ENCODE measurements at places on chromosomes 7 and 10. TPM values are rescaled to one million over a fixed set of nuclear protein-coding genes. Genes with fewer than 3 reads are reported as not detected.

The FGF8 gene
- not detected for total RNA-seq

The AKR1C4 gene
- not detected for total RNA-seq

The C10orf105 gene
- total RNA-seq, result not detected

- DNase-seq, result no peak
These were observed 586.7 kb upstream of the GALNT17 start for GRCh38 chr7:70545214-70545613.

GRCh38 chr7:136741941-136742340, 126.5 kb upstream of the CHRM2 start:
- DNase-seq, result no peak

- DNase-seq, result no peak
These were observed 21.3 kb downstream of the KMT2E start for GRCh38 chr7:105035349-105035748.

- DNase-seq, result no peak
These were observed 138.6 kb downstream of the SORCS3 start for GRCh38 chr10:104779701-104780100.

DNA sequence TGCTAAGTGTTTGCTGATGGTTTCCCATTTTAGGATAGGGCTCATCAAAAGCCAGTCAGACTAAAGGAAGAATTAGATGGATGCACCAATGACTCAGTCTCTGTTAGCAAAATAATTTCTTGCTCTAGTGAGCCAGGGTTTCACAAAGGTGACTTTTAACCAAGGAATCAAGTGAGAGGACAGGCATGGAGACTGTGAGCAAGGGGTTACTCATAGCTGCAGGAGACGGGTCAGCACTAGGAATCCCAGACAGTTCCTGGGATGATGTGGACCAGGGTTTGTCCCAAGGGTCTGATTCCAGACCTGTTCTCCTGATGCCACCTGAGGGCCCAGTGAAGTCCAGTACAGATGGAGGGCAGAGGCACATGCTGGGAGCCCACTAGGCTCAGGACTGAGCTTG, 138.1 kb downstream of the NOC3L start:
- peak; percentile 70 for DNase-seq

The PTPRN2 gene
- 0.78 TPM for total RNA-seq

DNA sequence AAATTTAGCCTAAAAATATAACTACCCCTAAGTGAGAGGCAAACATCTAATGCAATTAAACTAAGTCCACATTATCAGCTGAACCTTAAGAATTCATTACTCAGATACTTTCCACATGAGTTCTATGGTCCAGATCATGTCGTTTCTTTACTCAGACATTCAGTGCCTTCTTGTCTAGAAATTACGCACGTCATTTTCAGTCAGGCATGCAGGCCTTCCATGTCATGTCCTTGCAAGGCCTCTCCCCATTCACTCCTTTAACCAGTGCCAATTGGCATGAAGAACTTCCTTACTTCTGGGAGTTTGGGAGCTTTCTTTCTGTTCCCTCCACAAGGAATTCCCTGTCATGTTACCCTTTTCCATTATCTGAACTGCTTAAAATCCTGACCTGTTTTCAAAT, 118.8 kb downstream of the NRP1 start:
- no peak for DNase-seq

DNA sequence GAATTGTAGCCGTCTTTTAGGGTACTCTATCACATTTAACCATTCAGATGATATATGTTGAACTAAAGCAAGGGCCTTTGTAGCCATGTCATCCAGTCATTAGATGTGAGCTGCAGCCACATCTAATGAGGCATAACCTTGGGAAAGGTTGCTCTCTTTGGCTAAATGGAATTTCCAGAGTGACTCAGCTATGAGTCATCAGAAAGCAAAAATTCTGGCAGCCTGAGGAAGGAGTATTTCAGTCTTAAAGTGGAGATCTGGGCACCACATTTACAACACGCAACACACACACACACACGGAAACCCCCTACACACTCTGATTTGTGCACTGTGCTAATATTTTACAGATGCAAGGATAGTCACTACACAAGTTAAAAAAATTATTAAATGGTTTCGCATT, 176.9 kb upstream of the ZWINT start:
- peak; percentile 95 for DNase-seq

- peak; percentile 94 for DNase-seq
These were observed 846 bp upstream of the ZNF775 start for GRCh38 chr7:150378115-150378852.

DNA sequence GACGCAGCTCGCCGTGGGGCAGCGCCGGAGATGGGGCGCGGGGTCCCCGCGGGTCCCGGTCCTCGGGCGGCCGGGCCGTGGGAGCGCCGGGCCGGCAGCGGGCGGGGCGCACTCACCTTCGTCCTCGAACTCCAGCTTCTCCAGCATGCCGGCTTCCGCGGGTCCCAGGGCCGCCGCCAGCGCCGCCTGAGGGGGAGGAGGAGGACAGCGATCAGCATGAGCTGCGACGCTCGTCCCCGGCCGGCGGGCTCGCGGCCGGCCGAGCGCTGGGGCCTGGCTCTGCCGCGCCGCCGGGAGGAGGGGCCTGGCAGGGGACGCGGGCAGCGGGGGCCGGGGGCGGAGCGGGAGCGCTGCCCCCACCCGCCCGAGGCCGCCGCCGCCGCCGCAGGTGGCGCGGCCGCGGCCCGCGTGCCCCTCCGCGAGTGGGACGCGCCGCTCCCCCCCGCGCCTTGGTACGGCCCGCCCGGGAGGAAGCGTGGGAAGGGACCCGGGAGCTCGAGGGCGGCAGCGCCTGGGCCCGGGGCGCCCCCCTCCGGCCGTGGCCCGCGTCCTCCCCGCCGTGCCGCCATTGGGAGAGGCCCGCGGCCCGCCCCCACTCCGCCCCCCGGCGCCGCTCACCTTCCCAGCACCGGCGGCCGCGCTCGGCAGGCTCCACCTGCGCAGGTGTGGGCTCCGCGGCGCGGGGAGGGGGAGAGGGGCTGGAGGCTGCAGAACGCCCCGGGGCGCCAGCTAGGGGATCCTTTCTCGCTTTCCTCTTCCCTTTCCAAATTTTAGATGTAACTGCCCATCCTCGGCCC, 112.5 kb upstream of the RHEB start:
- peak; percentile 69 for DNase-seq

The DGKB gene
- not detected for total RNA-seq

The FFAR4 gene
- not detected for total RNA-seq

The GPR26 gene
- total RNA-seq, result not detected

The OR2A12 gene
- not detected for total RNA-seq

- no peak for DNase-seq
These were observed 30.6 kb upstream of the GDI2 start for GRCh38 chr10:5843686-5844344.

The NUTM2A gene
- total RNA-seq, result 1.7 TPM

DNA sequence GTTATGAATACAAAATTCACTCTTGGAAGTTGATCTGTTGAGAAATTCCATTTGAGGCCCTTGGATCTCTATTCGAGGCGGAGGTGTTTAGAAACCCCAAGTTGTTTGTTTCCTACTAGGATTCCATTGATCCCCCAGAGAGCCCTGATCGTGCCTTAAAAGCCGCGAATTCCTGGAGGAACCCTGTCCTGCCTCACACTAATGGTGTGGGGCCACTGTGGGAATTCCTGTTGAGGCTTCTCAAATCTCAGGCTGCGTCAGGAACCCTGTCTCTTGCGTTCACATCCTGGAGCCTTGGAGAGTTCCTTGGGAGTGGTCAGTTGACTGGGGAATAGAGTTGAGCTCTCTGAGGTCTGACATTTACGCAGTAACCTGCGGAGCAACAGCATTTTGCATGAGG, 1.2 kb downstream of the CFAP69 start:
- no peak for DNase-seq

GRCh38 chr7:24245362-24245761, 38.6 kb upstream of the NPY start:
- DNase-seq, result no peak

DNA sequence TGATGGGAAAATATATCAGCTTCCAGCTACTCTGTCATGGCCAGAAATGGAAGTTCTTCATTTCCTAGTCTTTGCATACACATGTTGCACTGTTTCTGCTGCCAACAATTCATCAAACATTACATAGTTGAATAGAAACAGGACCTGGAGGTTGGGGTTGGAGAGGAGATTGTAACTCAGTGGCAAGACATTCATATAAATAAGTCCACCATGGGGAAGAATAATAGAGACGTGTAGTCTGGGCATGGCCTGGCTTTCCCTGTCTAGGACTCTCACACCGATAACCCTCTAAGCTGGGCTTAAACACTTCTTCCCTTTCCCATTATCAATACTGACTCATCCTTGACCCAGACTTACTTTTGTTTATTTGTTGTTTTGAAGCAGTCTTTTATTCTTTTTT, 155.7 kb downstream of the PLPP4 start:
- DNase-seq, result no peak

GRCh38 chr10:96585736-96586418, 935 bp downstream of the TM9SF3 start:
- peak; percentile 19 for DNase-seq

The ZNF239 gene
- 4.7 TPM for total RNA-seq

The PCDH15 gene
- not detected for total RNA-seq

DNA sequence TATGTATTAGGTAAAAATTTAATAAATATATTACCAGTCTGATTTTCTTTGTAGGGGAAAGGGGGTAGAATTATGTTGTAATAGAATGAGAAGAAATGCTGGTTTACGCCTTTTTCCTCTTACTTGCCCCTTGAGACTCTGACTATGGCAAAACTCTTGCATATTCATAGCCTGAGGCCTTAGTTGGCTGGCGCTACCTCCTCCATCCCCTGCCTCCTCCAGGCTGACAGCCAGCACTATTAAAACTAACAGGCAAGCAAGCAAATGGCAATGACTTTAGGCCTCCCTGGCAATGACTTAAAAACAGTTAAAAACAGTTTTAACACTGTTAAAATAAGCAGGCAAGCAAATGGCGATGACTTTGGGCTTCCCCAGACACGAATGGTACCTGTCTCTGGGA, 14.4 kb downstream of the PKD2L1 start:
- DNase-seq, result no peak

The DNTT gene
- 0.30 TPM for total RNA-seq

DNA sequence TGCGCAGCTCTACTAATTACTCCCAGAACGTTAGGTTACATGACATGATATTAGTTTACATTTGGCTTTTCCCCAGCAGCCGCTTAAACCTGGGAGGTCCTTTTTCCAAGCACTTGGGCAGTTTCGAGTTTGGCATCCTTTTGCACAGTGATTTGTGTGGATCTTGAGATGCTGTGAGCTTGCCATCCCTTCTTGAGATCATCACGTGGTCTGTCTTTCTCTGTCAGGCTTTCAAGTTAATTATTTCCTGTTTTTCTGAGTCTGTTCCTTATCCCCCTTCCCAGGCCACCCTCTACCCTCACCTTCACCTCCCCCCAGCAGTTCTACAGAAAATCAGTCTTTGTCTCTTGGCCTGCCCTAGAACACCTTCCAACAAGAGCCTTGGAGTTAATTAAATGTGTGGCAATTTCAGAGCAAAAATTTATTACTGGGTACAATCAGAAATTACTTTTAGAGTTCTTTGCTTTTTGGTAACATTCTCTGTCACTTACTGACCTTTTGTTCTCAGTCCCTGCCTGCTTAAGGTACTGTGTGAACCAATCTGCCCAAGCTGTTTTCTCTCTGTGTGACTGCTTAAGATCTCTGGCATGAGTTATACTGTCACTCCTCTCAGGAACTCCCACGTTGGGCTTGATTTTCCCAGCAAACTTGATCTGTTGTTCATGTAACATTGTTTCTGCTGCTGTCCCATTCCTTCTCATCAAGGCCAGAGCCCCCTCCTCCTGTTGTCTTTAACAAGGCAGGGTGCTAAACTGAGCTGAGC, 3.1 kb upstream of the SLF2 start:
- no peak for DNase-seq

- no peak for DNase-seq
These were observed 1087.0 kb upstream of the AUTS2 start for GRCh38 chr7:68511281-68511680.

- DNase-seq, result no peak
These were observed 38.3 kb downstream of the GPRIN2 start for GRCh38 chr10:46518028-46518725.

The LIPM gene
- total RNA-seq, result not detected

Measured in Caki2 (cell line).